ENCODE measurements at places on chromosomes 12 and 14. TPM values are rescaled to one million over a fixed set of nuclear protein-coding genes. Genes with fewer than 3 reads are reported as not detected.

NRL gene
- 0.79 TPM for total RNA-seq

KRT78 gene
- total RNA-seq = not detected

CELA1 gene
- not detected for total RNA-seq

MSI1 gene
- total RNA-seq = not detected

Data from aortic smooth muscle cell (primary cell).